ENCODE measurements at places on chromosomes 3 and 15. TPM values are rescaled to one million over a fixed set of nuclear protein-coding genes. Genes with fewer than 3 reads are reported as not detected.

DNA sequence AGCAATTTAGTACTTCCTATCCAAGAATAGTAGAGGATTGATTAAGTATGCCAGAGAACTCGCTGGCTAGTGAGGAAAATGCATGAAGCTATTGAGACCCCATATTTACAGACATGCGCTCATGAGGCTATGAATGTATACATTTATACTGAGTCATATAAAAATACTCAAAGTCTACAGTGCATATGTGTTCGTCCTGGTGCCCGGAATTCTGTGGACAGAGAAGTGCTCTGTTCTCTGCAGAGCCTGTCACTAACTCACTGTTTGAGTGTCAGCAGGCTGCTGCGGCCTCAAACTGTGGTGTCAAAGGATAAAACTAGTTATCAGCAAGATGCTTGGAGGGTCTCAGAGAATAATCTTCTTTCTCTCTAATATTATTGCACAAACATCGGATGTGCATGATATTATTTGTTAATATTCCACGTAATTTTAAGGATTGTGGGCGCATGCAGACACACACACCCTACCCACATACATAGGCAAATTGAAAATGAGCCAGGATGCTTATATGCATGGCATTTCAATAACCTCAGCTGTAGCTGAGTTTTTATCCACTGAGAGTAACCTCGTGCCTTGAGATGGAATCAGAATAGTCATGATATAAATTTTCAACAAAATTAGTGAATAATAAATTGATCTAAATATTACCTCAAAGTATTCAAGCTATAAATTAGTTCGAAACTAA, 50.0 kb upstream of the TSC22D2 start:
- no peak for DNase-seq

Gene KCTD6
- 7.3 TPM for total RNA-seq

Gene CMTM6
- 161 TPM for total RNA-seq

GRCh38 chr3:171068658-171069057, 42.1 kb upstream of the SLC2A2 start:
- DNase-seq: no peak

Gene SNAPC5
- 21.4 TPM for total RNA-seq

DNA sequence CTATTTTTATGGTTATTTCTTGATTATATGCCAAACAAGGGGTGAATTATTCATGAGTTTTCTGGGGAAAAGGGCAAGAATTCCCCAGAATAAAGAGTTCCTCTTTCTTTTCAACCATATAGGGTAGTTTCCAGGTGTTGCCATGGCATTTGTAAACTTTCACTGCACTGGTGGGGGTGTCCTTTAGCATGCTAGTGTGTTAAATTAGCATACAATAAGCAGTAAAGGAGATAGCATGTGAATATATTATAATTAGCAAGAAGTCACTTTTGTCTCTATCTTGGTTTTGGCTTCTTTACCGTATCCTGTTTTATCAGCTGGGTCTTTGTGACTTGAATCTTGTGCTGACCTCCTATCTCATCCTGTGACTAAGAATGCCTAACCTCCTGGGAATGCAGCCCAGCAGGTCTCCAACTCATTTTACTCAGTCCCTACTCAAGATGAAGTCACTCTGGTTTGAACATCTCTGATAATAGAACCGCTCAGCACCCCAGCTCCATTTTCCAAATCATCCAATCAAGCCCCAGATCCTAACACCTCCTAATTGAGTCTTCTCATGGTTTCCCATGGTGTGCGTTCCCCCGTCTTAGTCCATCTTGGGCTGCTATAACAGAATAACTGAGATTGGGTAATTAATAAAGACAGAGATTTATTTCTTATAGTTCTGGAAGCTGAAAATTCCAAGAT, 3.4 kb upstream of the SELENOT start:
- DNase-seq: peak; percentile 79

DNA sequence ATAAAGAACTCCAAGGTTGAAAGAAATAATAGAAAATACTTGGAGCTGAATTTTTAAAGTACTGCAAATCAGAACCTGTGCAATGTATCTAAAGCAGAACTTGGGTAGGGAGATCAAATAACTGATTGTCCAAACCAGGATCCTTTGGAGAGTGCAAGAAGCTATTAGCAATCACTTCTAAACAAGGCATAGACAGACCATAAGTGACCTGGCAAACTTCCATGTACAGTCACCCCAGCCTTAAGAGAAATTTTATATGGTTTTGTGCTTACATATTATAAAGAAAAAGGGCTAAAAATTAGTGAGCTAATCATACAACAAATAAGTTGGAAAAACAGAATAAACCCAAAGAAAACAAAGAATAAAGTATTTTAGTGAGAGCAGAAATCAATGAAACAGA, 35.2 kb downstream of the ETV5 start:
- DNase-seq: no peak

- no peak for DNase-seq
Observed at GRCh38 chr3:191702121-191702520, 241.2 kb downstream of the PYDC2 start.

DNA sequence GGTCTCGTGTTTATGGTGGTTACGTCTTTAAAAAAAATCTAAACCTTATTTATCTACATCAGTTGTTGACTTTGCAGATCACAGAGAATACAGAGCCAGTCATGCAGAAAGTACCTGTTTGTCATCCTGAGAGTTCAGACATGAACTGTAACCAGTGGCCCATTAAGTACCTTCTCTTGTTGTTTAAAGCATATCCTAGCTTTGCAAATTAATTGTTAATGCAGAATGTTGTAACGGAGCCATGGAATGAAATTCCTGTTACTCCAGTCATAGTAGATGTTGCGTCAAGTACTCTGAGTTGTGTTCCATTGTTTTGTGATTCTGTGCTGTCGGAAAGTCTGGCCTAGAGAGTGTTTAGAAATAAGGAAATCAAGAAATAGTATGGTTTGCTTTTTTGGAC, 205.2 kb downstream of the RBMS3 start:
- peak; percentile 27 for DNase-seq

- DNase-seq: peak; percentile 74
Observed at GRCh38 chr3:137121704-137122314, 164.0 kb downstream of the IL20RB start.

DNA sequence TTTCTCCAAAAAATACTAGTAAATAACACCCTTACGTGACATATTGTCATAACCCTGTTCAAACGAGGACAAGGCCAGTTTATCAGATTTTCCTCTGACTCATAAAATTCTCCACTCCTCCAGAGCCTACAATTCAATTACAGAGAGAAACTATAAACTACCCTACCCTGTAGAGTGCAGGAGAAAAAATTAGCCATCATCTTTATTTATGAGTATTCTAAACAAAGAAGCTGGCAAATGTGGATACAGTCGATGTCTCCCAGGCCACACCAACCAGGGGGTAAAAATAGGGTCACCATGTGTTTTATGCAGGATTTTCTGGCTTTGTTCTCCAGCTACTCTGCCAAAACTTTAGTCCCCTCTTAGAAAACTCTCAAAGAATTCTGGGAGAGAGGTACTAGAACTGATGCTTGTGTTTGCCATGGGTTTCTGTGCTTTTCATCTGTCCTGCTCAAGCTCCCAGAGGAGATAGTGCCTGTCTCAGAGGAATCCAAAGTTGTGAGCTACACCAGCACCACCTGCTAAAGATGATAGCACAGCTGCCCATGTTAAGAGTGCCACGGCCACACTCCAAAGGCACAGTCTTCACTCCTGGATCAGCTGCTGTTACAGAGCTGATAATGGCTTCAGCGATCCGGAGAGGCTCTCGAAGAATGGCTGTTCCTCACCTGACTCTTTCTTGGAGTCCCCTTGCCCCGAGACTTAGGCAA, 150.2 kb downstream of the IMPG2 start:
- DNase-seq: peak; percentile 7

DNA sequence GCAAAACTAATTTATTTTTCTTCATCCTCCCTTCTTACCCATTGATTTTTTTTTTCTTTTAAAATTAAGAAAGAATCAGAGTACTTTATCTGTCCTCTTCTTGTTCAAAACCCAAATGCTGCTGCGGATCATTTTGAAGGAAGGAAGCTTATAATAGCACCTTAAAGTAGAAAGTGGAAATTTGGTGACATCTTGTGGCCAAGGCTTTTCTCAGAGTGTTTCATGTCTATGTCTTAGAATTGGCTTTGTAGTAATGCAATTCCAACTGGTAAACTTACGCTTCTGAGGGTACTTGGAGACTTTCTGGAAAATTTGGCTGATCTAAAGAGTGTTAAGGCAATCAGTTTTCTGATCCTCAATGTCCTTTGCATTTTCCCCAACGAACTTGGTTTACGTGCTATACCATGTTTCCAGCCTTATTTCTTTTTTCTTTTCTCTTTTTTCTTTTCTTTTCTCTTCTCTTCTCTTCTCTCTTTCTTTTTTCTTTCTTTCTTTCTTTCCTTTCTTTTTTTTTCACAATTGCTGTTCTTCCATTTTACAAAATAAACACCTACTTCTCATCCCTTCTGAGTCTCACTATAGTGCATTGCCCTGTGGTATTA, 30.7 kb downstream of the C3orf38 start:
- DNase-seq: peak; percentile 61

Gene ARHGEF26
- total RNA-seq: 0.33 TPM

Gene ERC2
- total RNA-seq: 0.79 TPM

DNA sequence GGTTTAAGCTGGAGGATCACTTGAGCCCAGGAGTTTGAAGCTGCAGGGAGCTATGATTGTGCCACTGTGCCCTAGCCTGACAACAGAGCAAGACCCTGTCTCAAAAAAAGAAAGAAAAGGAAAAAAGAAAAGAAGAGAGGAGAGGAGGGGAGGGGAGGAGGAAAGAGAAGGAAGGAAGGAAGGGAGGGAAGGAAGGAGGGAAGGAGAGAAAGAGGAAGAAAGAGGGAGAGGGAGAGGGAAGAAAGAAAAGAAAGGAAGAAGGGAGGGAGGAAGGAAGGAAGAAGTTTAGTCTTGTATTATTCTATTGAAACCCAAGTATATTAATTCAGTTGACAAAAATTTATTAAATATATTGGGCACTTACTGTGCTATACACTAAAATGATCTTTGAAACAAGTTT, 11.5 kb downstream of the GOLM2 start:
- DNase-seq: no peak

DNA sequence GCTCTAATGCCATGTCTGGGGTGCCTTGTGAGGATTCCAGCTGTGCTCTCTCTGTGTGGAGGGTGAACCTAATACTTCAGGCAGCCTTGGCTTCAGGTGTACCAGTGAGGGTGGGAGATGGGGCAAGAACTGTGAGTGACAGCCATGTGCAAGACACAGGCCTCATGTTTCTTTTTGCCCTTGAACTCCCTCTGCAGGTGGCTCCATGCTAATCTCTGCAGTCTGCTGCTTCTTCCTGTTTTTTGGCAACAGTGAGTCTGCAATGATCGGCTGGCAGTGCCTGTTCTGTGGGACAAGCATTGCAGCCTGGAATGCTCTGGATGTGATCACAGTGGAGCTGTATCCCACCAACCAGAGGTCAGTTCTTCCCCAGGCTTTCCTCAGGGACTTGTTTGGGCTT, 189.3 kb downstream of the SV2B start:
- DNase-seq: no peak

- DNase-seq: no peak
Observed at GRCh38 chr3:48493203-48493501, 10.8 kb downstream of the SHISA5 start.

- DNase-seq: peak; percentile 74
Observed at GRCh38 chr3:151282921-151283320, 4.6 kb upstream of the P2RY14 start.

- no peak for DNase-seq
Observed at GRCh38 chr3:86788371-86788770, 202.6 kb downstream of the VGLL3 start.

DNA sequence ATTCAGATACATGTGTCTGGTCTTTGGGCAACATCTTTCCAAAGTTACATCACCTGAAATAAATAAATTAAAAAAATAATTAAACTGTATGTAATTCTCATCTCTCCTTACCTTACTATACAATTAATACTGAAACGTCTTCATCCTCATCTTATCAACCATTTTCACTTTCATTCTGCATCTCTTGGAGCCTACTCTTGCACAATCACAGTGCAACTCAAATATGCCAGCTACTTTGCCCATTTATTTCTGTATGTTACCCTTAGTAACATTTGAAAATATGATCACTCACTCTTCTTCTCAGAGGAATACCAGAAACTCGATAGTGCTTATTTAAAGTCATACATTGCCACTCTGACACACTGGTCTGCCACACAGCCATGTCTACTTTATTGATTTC, 1357.1 kb upstream of the CADM2 start:
- DNase-seq: no peak

Gene RASGRP1
- 0.37 TPM for total RNA-seq

DNA sequence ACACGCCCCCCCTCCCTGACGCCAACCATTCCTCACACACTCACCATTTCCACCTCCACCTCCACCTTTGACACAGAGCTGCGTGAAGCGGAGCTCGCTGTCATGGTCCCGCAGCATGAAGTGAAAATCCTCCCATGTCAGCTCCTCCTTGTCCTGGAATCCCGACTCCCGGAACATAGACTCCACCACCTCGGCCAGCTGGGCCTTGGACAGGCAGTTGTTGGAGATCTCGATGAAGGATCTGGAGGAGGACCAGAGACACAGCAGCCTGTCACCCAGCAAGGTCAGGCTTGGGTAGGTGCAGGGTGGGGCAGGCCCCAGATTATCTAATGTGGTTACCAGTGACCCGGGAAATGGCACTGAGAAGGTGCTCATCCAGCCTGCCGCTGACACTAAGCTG, 12.2 kb downstream of the DUOX2 start:
- DNase-seq: no peak

Gene PP2D1
- total RNA-seq: not detected

- DNase-seq: no peak
Observed at GRCh38 chr3:24937780-24938179, 443.1 kb upstream of the THRB start.

DNA sequence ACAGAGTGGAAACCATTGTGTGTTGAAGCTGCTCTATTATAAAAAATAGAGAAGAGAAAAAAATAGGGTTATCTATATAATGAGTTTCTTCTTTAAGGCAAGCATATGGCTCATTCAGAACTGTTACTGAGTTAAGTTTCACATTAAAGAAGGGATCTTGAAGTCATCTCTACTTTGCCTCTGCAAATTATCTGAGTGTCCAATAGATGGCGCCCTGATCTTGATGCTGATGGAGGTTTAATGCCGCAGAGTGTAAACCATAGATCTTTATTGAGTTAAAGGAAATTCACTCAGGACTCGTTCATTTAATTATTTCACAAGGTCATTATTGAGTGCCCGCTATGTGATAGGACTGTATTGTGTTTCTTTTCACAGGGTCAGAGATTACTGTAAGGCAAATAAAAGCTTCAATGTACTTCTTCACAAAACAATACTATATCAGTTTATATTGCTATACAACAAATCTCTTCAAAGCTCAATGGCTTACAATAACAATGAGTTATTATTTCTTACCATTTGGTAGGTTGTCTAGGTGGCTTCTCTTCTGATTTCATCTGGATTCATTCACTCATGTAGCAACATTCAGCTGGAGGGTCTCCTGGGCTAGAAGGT, 171.4 kb downstream of the NSUN3 start:
- DNase-seq: peak; percentile 45

All from dermis blood vessel endothelial cell (primary cell).